ENCODE measurements at places on chromosomes 2 and 18.

DNA sequence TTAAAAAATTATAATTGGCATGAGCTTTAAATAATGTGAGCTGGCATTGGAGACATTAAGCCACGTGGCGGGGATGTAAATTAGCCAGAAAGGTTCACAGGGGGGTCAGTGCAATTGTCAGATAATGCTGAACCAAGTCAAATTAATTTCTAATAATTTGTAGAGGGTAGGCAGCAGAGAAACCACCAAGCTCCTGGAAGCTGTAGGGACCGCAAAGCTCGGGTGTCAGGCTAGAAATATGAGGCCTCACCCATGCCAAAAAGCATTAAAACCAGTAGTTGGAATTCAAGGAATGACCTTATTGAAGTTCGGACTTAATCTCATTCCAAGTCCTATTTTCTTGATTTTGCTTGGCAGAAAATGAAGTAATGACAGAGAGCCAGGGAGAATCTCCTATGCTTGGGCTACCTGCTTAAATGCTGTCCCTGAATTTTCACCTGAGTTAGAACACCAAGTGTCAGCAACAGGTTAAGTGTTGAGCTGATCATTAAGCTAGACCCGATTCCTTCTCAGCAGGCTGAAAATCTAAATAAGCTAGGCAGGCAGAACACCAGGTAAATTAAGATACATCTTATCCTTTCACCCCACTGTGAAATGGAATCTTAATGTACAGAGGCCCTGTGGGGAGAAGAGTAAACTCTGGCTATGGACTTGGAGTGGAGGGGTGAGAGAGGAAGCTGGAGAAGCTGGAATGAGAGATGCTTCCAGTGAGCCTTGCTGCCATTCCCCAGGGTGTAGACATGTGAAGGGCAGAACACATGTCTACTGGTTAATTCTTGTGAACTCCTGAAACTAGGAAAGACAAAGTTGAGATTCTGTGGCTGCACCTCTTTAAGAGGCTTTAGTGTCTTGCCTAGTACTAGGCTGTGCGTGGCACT lies 520.0 kb downstream of the SLC4A3 start:
- peak; percentile 39 for DNase-seq

- DNase-seq = no peak
These were observed 5.7 kb downstream of the PPP1R1C start for GRCh38 chr2:181991171-181991885.

DNA sequence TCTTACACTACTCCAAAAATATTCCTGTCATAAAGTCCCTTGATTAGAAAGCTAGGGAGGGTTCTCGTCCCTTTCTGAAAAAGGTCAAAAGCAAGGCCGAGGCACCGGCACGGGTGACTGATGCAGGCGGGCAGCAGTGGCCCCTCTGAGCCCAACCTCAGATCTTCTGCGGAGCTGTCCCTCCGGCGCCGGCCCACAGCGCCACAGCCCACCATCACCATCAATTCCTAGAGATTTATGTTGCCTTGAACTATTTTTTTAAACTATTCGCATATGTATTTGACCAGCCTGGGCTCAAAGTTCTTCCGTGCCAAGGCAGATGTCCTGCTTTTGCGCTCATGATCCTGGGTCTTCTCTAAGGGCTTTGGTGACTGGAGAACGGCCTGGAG lies 26.8 kb downstream of the PRELID3A start:
- no peak for DNase-seq

DNA sequence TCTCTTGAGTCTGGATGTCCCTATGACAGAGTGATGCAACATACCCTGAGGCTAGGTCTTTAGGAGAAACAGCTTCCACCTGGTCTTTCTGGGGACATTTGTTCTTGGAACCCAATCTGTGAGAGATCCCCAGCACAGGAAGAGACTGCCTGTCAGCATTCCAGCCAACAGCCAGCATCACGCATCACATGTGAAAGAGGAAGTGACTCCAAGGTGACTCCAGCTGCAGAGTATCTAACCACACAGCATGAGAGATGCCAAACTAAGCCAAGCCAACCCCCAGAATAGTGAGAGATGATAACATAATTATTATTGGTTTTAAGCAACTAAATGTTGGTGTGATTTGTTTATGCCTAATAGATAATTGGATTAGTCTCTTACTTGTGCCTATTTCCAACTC lies 35.7 kb downstream of the C18orf63 start:
- peak; percentile 79 for DNase-seq

GRCh38 chr18:62329691-62330454 lies 4.8 kb downstream of the TNFRSF11A start:
- peak; percentile 61 for DNase-seq

DNA sequence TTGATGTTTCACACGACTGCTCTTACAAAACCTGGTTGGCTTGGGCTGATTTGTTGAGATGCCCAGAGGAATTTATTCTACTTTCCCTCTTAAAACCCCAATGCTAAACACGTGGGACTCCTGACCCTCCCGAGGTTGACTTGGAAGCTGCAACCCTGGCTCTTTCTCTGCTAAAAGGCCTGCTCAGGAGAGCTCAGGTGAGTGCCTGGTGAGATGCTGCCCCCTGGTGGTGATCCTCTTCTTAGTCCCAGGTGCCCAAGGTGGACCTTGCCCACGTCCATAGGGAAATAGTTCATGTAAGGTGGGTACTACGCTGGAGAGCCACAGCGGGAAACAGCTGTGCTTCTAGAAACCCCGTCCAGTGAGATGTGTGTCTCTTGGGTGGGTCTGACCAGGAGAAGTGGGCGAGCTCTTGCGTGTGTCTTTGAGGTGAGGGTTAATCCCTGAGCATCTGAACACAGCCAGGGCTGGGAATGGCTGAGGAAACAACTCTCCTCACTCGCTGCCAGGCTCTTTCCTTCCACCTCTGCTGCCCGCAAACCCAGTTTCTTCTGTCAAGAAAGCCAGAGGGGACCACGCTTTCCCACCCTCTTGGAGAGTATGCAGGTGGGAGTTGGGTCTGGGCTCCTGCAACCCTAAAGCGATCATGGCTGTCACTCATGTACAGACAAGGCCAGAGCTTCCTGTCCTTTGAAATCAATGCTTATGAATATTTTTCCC lies 25.5 kb upstream of the PXDN start:
- DNase-seq = peak; percentile 48

DNA sequence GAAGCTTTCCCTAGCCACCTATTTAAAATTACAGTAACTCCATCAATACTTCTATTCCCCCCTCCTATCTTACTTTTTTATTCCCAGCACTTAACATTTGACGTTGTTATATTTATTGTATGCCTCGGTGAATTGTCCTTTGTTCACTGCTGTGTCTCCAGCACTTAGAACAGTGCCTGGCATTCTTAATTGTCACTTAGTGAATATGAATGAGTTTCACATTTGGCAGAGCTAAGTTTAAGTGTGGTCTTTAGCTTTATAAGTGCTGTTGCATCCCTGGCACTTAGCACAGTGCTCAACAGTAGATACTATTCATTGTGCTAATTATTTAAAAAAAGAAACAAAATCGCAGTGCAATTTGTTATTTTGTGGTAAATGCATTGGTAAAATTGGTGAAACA lies 1.7 kb downstream of the RMP24 start:
- no peak for DNase-seq

DNA sequence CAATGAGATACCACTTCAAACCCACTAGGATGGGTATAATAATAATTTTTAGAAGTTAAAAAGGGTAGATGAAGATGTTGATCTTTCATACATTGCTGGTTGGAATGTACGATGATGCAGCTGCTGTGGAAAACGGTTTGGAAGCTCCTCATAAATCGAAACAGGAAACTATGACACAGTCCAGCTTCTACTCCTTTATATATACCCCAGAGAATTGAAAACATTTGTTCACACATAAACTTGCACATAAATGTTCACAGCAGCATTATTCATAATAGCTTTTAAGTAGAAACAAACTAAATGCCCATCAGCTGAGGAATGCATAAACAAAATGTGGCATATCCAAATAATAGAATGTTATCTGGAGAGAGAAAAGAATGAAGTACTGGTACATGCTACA lies 95.0 kb downstream of the STRADB start:
- peak; percentile 33 for DNase-seq
